ENCODE measurements at places on chromosomes 1 and 21.

DNA sequence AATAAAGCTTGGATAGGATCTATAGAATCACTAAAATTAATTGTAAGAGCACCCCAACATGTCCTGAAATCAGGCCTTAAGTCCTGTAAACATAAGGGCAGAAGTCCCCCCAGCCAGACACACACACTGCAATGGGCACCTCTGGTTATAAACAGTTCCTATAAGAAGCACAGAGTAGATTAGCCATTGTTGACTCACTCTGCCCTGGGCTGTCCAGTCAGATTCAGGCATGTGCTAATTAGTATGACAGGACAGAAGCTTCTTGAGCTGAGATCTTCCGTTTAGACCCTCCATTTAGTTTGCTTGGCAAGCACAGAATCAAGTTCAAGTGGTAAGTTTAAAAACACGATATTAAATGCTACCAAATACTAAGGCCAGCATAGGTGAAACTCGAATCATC is 11.8 kb upstream of the DENND1B start:
- no peak for DNase-seq

GRCh38 chr1:70941563-70941962 is 106.1 kb downstream of the PTGER3 start:
- DNase-seq = no peak

- DNase-seq = no peak
Measured at GRCh38 chr1:165891111-165891860, 63.9 kb downstream of the UCK2 start.

DNA sequence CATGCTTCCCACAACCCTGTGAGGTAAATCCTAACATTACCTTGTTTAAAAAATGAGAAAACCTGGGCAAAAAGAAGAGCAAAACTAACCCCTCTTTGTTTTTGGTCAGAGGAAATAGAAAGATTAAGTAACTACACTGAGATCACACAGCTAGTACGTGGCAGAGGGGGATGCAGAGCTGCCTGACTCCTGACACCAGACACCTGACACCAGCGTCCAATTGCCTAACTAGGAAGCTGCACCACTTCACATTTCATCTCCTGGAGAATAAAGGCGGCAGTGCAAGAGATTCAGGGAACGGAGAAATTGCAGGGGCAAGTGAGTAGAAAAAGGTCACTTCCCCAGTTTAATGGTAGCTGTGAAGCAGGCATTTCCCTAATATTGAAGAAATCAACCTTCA is 229.3 kb upstream of the PTBP2 start:
- no peak for DNase-seq

DNA sequence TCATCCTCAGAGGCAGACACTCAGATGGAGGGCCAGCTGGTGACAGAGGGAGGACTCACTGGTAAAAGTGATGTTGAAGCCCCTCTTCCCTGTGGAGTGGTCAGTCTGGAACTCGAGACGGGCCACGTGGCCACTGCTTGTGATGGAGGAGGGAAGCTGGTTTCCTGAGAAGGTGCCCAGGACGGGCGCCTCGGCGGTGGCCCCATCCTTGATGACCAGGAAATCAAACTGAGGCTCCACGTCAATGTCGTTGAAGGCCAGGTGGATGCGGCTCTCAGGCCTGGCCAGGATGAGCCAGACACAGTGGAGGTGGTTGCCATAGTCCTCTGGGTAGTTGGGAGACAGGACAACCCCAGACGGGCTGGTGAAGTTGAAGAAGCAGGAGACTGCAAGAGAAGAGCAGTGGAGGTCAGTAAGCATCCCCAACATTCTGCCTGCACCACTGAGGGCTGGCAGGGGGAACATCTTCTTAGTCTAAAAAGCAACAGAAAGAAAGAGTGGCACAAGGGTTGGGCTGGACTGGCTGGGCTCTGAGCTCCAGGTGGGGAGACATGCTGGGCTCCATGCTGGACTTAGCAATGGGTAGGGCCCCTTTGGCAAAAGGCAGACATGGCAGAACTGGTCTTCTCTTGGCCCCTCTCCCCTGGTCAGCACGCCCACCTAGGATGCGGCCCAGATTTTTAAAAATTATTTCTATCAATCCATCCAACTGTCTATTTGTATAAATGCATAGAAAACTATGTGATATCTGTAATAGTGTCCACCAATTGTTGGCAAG is 120.5 kb upstream of the HMGB4 start:
- no peak for DNase-seq

DNA sequence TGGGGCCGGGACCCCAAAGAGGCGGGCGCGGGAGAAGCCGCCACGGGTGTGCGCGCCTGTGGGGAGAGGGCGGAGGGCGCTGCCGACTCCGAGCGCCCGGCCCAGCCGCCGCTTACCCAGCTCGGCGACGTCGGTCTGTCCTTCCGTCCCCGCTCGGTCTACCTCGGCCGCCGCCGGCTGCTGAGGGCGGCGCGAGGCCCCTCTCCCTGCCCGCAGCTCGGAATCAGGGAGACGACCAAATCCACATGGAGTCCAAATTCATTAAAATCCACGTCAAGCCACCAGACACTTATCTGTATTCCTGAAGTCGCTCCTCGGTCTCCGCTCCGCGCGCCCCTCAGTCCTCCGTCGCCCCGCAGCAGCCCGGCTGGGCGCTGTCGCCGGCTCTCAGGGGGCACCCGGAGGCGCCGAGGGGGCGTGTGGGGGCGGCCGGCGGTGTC is 637 bp downstream of the PLXNA2 start:
- DNase-seq = no peak

- no peak for DNase-seq
Measured at GRCh38 chr1:30319765-30320580, 403.4 kb downstream of the MATN1 start.

DNA sequence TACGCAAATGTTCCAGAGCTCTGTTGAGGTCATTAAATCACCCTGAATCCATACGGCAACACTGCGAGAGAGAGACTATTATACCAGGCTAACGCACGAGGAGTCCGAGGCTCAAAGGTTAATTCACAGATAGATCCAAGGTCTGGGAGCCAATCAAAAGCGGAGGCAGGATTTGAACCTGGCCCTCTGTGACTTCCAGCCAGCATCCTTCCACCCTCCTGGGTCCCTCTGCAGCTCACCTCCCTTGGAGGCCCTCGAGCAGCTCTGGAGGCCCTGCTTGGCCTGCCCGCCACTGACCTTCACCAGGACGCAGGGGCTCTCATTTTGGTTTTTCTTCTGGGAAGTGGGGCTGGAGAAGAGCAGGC is 42.1 kb downstream of the KIAA1614 start:
- no peak for DNase-seq

DNA sequence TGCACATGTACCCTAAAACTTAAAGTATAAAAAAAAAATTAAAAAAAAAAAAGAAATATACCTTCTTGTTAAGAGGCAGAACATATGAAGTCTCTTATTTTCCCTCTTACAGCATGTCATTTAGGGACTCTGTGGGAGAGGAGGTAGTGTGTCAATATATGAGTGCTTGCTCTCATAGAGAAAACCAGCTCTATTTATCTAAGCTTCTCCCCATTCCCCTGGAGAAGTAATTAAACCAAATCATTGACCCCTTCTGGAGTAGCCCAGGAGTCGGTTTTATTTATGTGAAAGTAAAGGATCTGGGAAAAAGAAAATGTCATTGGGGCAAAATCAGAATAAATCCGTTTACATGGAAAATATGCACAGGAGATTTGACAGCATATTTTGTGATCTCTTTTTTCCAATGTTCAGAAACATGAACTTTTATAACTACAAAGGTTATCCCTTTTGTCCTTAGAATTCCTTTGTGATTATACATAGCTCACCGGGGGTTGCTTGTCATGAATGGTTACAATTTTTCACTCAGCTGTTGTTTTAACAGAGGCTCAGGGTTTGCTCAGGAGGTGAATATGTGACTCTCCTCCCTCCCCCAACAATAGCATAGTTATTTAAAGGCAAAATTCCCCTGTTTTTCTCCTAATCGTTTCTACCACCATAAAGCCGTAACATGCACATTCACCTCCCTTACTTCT is 114.5 kb upstream of the C1orf21 start:
- no peak for DNase-seq

GRCh38 chr1:192598589-192598988 is 23.0 kb downstream of the RGS1 start:
- DNase-seq = no peak

DNA sequence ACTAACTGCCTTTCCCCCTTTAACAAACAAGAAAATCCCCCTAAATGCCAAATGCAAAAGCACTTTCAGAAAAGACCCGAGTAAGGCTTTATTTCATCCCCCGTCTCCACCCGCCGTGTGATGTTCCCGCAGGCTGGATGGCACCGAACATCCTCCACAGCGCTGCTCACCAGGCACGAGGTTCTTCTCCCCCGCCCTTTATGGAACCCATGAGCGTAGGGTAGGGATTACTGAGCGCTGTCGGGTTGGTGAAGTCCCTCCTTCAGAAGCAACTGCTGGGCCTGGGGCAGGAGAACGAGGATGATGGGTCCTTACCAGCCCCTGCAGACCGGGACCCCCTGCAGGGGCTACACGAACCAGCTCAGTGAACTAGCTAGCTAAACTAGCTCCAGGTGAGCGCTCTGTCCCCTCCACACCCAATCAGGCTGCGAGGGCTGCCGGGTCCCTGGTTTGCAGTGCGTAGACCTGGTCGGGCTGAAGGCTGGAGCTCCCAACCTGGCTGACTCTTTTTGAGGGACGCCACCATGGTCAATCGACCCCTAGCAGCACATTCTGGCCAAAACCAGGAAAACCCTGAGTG is 80.4 kb downstream of the ITPKB start:
- no peak for DNase-seq

GRCh38 chr1:86765073-86765472 is 60.7 kb downstream of the SH3GLB1 start:
- no peak for DNase-seq

DNA sequence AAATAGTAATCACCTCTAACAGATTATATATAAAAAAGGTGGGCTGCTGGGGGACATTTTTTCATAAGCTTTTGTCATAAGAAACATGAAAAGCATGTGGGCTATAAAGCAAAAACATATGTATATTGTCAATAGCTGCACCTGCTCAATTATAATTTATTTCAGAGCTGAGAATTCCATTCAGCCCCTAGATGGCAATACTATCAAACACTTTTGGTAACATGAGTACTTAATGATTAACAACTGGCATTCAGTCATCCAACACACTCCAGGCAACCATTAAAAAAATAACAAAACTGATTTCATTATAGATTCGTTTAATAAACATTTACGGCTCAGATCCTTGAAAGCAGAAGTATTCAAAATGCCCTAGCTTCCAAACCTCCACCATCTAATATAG is 115.1 kb downstream of the KCTD3 start:
- no peak for DNase-seq

DNA sequence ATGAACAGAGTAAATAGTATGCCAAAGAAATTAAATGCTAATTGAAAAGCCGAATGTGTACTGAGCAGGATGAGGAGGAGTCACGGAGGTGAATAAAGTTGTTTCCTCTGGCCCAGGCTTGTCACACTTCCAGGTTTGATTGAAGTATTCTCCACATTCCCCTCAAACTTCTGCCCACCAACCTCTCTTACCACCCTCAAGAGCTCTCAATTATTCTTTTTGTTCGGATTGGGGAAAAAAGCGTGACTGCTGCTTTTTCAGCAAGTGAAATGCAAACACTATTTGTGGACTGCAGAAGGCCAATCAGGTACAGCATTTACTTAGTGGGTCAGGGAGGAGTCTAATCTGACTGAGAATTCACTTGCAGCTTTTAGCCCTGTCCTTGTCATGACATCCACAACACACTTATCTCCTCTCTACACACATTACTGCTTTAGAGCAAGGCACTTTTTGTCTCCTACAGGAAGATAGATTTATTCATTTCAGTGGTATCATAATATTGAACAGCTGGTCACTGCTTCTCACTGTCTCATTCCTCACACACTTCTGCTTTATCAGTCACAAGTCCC is 375.6 kb upstream of the PRMT6 start:
- no peak for DNase-seq

GRCh38 chr1:3561702-3562101 is 49.6 kb downstream of the MEGF6 start:
- DNase-seq = no peak

DNA sequence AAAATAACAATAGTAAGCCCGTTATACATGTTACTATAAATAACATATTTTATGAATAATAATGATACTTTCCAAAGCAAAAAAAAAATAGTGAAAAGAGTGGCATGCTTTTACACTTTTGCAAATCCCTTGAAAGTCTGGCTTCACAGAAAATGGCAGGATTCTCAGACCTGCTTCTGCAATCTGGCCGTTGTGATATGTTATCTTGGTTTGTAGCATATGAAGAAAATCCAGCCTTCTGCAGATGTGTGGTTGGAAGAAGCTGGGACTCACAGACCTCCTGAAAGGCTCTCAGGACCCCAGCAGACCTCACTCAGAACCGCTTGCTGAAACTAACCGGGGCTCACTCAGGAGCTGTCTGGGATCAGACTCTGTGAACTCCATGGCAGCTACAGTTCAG is 256.0 kb upstream of the TMEM51 start:
- DNase-seq = no peak

DNA sequence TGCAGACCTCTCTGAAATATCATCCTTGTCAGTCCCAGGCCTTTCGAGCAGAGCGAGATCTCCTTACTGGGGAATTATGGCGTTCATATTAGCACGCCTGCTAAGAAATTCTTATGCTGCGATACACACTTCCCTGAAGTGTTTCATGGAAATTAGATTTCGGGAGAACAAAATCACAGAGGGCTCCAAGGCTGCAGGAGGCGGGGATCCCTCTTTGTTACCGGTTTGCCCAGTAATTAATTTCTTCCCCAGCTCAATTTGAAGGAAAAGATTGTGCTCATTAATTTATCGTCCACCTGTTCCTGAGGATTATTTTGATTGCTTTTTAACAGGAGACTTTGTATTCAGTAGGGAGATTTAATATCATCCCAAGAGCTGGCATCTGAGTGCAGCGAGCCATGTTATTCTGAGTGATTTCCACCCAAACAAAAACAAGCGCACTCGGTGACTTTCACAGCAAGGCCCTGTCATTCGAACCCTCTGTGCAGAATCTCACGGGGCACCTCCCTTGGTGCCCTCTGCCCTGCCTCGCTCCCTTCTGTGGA is 202.3 kb upstream of the GALNT2 start:
- no peak for DNase-seq

GRCh38 chr1:184945029-184945428 is 29.3 kb downstream of the NIBAN1 start:
- DNase-seq = no peak

- no peak for DNase-seq
Measured at GRCh38 chr1:197485790-197486189, 217.7 kb downstream of the CRB1 start.

DNA sequence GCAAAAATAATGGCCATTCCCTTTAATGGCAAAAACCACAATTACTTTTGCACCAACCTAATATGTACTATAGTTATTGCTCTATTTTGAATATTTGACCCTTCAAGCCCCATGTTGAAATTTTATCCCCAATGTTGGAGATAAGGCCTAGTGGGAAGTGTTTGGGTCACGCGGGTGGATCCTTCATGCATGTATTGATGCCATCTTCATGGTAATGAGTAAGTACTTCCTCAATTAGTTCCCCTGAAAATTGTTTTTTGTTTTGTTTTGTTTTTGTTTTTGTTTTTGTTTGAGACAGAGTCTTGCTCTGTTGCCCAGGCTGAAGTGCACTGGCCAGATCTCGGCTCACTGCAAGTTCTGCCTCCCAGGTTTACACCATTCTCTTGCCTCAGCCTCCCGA is 9.8 kb upstream of the USP25 start:
- no peak for DNase-seq

- no peak for DNase-seq
Measured at GRCh38 chr1:59094001-59094400, 202.9 kb upstream of the FGGY start.

GRCh38 chr1:198121056-198121826 is 35.6 kb upstream of the NEK7 start:
- DNase-seq = no peak

GRCh38 chr1:109136766-109137165 is 22.9 kb downstream of the ELAPOR1 start:
- no peak for DNase-seq

GRCh38 chr1:200281201-200281835 is 128.5 kb downstream of the ZNF281 start:
- DNase-seq = no peak

Measured in Peyer's patch (tissue), 4 donors.